ENCODE measurements at places on chromosomes 12 and 14.

DNA sequence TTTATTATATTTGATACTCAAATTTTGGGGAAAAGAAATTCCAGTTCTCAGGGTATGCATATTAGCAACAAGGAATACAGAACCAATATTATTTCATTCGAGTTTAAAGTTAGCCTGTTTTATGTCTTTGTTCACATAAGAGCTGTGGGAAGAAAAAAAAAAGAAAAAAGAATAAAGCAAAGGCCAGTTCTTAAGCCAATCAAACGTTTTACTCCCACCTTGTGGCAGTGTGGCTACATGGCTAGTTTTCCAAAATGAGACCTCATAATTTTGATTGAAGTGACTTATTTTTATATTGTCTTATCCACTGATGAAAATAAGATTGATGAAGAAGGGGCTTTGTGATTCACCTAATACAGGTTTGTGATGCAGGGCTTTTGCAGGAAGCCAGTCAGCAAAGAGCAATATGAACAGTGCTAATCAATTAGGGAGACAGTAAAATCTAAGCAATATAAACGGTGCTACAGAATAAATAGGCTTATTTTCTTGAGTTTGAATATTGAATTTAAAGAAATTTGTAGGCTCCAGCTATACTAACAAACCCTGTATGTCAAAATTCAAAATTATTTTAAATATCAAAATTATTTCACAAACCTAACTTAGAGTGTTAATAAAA, 624.1 kb upstream of the FOXG1 start:
- DNase-seq: no peak

DNA sequence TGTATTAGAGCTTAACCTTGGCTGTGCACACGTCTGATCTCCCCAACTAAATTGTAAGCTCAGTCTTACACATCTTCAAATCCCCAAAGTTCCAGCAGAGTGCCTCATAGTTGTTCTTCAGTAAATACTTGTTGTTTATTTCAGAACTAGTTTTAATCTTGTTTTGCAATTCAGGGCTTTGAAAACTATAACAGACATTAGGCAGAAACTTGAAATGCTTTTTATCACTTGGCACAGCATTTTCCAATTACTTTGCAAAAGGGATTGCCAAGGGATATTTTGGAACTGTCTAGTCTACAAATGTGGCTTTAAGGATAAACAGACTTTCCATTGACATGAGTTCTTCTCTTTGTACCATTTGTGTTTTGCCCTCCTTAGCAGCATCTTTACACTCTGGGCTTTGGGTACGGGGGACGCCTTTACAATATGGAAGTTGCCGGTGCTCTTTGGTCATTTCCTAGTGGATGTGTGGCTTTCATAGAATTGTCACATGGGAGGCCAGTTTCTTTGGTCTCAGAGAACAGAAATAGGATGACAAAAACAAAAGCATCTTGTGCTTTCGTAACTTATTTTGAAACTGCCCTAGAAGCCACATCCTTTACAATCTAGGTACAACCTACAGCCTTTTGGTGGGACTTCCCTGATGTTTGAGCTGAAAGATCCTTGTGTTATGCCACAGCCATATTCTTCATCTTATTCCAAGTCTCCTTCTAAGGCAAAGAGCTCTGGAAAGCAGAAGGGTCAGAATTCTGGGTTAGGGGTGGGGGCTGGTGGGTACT, 96.9 kb downstream of the NPAS3 start:
- no peak for DNase-seq

DNA sequence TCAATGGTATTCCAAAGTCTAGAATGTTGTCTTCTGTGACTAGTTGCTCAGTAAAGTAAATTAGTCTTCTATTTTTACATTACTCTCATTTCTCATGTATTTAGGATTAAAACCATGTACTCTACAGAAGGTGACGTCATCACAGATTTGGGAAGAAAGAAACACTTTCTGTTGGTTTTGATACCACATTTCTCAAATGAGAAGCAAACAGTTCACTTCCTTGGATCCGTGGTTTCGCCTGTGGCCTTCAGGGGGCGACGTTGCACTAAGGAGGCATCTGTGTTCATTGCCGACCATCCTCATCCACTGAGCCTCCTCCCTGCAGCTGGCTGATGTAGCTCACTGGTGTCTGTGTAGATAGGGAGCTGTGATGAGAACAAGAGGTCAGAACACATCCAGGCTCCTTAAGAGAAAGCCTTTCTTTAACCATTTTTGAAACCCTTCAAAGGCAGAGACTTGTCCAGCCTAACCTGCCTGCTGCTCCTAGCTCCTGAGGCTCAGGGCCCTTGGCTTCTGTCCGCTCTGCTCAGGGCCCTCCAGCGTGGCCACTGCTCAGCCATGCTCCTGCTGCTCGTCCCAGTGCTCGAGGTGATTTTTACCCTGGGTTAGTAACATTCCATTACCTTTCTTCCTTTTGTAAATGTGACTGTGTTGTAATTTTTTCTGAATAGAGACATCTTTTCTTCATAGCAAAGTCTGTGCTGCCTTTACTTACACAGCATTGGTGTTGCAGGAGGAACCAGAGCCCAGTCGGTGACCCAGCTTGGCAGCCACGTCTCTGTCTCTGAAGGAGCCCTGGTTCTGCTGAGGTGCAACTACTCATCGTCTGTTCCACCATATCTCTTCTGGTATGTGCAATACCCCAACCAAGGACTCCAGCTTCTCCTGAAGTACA, 220.6 kb upstream of the OR4E1 start:
- no peak for DNase-seq

DNA sequence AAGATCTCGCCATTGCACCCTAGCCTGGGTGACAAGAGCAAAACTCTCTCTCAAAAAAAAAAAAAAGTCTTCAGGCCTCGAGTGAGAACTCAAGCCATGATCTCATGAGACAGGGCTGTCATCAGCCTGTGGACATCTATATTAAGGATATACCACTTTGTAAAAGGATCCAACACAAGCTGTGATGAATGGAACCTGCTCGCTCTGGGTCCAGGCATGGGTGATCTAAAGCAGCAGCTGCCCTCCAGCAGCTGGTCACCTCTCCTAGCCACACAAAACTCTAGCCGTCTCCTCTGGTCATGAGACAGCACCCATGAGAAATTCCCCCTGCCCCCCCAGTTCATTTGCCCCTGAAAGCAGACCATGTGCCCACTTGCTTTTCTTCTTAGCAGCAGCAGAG, 19.1 kb upstream of the DGLUCY start:
- no peak for DNase-seq

- DNase-seq: no peak
Measured at GRCh38 chr14:99174770-99175319, 97.2 kb downstream of the BCL11B start.

DNA sequence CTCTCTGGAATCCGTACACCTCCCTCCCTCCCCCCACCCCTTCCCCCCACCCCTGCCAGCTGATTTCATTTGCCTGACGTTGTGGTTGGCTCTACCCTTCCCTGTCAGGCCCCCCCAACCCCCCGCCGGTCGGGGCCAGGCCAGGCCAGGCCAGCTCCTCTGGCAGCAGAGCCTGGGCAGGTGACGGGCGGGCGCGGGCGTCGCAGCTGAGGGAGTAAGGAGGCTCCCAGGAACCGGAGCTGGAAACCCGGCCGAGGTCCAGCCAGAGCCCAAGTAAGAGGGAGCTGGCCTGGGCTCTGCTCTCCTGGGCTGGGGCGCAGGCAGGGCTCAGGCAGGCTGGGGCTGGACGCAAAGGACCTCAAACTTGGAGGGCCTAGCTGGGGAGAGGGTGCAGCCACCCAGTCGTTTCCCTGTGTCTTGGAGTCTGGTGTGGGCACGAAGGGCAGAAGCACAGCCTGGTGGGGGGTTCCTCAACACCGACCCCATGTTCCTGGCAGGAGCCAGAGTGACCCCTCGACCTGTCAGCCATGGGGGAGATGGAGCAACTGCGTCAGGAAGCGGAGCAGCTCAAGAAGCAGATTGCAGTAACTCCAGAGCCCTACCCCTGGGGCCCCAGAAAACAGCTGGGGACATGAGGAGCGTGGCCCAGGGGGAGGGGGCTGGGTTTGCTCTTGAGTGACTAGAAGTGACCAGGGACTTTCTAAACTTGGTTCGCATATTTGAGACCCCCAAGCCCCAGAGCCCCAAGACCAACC, at the start of gene GNB3:
GNB3 (plus strand) TSS at position 165 of the 755 bp plus-strand sequence; CDS start at position 528, 363 bp downstream.
- no peak for DNase-seq

DNA sequence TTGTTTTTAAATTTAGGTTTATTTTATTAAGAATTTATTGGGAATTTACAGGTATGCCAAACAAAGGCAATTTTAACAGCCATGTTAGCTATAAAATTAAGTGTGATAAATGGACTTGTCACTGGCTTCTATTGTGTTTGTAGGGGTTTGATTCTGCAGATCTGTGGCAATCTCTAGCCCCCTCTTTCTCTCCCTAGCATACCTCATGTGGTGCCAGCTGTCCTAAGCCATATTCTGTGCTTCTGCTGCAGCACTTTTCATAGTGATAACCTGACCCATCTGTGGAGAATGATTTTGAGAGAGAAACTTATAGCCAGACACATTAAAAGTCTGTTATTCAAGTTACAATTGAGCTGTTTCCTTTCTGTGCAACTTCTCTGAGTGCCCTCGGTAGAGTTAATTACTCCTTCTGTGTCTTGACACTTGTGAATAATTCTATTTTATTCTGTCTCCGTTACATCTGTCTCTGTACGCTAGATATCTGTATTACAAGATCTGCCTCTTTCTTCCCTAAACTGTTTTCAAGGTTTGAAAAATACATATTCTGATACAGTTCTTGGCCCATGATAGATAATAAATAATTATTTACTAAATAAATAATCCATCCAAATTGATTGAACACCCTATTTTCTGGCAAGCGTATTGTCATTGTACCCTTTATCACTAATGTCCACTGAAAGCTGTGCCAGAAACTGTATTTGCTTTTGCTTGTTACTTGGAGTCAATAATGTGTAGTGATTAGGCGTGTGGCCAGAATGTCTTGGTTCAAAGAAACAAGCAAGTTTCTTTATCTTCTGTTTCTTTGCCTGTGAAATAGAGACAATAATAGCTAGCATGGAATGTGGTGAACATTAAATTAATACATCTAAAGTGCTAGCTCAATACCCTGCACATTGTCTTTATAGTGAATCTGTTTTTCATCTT, 40.0 kb downstream of the FRS2 start:
- DNase-seq: no peak

- no peak for DNase-seq
Measured at GRCh38 chr12:112514926-112515642, 96.3 kb downstream of the PTPN11 start.

GRCh38 chr12:19894803-19895202, 455.5 kb downstream of the AEBP2 start:
- DNase-seq: no peak

Measured in NK-92 treated with Interleukin-12 subunit alpha and Interleukin-12 subunit beta, amount 100 ng/mL, for 24 hours (cell line).